HFFc6 (cell line): ENCODE measurements at places on chromosomes 12 and 14. TPM values are rescaled to one million over a fixed set of nuclear protein-coding genes. Genes with fewer than 3 reads are reported as not detected.

DNA sequence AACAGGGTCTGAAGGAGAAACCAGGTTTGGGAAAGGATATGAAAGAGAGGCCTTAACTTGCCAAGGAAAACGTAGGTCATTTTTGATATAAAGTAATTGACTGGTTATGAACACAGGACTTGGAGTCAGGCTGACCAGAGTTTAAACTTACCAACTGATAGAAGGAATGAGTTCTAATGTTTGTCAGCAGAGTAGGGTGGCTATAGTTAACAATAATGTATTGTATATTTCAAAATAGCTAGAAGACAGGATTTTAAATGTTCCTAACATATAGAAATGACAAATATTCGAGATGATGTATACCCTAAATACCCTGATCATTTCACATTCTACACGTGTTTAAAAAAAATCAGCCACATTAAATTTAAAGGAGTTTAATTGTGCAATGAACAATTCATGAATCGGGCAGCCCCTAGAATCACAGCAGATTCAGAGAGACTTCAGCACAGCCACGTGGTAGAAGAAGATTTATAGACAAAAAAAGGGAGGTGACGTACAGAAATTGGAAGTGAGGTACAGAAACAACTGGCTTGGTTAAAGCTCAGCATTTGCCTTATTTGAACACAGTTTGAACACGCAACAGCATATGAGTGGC is 52.5 kb upstream of the PLEKHG7 start:
- H3K4me1 ChIP-seq, result peaks cover 19% of the 10 kb centered on the region
- DNase-seq, result no peak
- no peaks in the 10 kb centered on the region for H3K36me3 ChIP-seq
- H3K27ac ChIP-seq, result no peak overlapping the region
- H3K4me3 ChIP-seq, result peak overlapping the region; percentile 55; the same call in 1 of the 2 replicates

The FOXN4 gene
- not detected in 3 replicates for total RNA-seq

GRCh38 chr12:38783304-38783703 is 122.1 kb downstream of the CPNE8 start:
- H3K27ac ChIP-seq, result no peak overlapping the region
- no peaks in the 10 kb centered on the region; the same call in 1 of the 2 replicates for H3K27me3 ChIP-seq
- H3K4me3 ChIP-seq, result no peak overlapping the region
- no peaks in the 10 kb centered on the region for H3K36me3 ChIP-seq

DNA sequence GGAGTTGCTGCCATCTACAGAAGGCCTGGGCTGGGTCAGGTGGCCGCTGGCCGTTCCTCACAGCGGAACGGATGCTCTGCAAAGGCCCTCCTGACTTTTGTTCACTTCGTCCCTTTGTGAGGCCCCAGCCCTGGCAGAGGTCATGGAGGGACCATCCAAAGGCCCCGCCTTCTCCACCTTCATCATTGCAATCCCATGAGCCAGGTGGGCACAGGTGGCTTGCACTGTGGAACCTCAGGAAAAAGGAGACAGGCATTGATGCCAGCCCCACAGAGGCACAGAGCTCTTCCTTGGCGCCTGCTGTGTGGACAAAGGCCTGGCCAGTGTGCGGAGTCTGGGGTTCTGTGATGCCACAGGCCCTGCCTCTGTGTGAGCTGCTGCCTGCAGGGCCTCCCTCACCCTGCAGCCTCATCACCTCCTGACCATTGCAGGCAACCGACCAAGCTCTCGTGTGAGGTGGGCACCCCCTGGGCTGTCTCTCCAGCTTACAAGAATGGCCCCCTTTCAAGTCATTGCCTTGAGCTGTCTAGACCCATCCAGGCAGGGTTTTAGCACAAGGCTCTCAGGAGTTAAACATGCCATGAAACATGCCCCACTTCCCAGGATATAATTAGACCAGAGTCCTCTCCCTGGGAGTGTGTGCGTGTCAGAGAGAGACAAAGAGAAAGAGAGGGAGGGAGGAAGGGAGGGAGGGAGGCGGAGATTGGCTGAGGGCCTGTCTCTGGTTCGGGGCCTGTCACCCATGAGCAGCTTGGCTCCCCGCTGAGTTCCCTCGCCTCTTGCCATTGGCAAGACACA is 19.3 kb downstream of the NFKBIA start:
- no peaks in the 10 kb centered on the region for H3K36me3 ChIP-seq
- peak overlapping the region; percentile 93 for H3K27ac ChIP-seq
- peak overlapping the region; percentile 80 for H3K4me3 ChIP-seq
- peaks cover 44% of the 10 kb centered on the region for H3K4me1 ChIP-seq
- peak; percentile 83 for DNase-seq

GRCh38 chr12:6387541-6387940 is 3.6 kb downstream of the LTBR start:
- no peaks in the 10 kb centered on the region; the same call in 1 of the 2 replicates for H3K27me3 ChIP-seq
- peaks cover 33% of the 10 kb centered on the region for H3K4me1 ChIP-seq
- H3K27ac ChIP-seq, result no peak overlapping the region
- DNase-seq, result no peak
- no peak overlapping the region for H3K4me3 ChIP-seq

DNA sequence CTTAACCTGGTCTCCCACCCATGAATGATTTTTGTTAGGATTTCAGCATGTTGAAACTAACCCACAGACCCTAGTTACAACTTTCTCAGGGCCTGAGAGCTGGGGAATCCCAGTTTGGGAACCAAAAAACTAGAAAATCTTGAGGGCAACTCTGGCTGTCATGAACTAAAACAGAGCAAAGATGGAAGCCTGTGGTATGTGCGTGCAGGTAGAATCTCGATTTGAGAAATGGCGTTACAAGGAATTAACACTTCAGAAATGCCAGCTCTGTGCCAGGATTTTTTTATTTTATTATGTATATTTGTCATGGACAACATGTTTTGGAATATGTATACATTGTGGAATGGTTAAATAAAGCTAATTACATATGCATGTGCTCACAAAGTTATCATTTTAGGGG is 36.4 kb upstream of the BCL2L14 start:
- DNase-seq, result no peak
- no peak overlapping the region for H3K27ac ChIP-seq
- no peaks in the 10 kb centered on the region for H3K36me3 ChIP-seq
- peaks cover 11% of the 10 kb centered on the region; the same call in 1 of the 2 replicates for H3K27me3 ChIP-seq
